Tibial artery (tissue), 4 donors: ENCODE measurements at places on chromosomes 1 and 21.

GRCh38 chr1:19310720-19311502 is 1.0 kb downstream of the AKR7A2 start:
- no peak for DNase-seq

GRCh38 chr1:225480825-225481434 is 53.1 kb upstream of the LBR start:
- DNase-seq = peak; percentile 66

DNA sequence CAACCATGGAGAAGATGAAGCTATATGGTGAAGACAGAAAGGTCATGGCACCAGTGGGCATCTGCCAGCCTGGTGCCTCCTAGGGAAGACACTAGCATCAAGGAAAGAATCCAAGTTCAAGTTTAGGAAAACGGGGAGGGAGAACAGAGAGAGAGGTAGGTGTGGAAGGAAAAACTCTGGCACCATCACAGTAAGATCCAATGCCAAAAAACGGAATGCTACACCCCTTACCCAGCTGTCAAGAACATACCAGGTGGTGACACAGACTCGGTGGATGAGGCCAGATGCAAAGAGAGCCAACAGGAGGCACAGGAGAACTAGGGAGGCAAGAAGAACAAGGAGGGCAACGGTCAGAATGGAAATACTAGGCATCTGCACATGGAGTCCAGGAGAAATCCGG is 3.6 kb downstream of the KRTCAP2 start:
- DNase-seq = no peak

DNA sequence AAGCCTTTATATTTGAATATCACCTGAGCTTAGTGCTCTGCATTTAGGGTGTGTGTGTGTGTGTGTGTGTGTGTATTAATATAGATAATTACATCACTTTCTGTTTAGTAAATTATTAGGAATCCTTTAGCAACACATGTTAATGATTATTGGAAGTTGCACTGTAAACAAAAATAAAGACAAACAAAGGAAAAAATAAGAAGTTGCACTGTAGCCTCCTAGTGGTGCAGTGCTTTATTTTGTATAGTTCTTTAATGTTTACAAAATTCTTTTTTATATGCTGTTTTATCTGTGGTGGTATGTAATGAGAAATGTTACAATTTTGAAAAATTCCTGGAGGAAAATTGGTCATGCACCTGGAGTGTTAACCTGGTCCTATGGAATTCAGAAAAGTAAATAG is 69.2 kb downstream of the UBE4B start:
- no peak for DNase-seq

GRCh38 chr1:100773444-100773843 is 53.9 kb downstream of the VCAM1 start:
- no peak for DNase-seq

GRCh38 chr1:81044708-81045107 is 756.0 kb upstream of the ADGRL2 start:
- DNase-seq = no peak

- DNase-seq = no peak
Observed at GRCh38 chr1:117919376-117919775, 10.0 kb downstream of the GDAP2 start.

GRCh38 chr1:25996966-25997827 is 666 bp downstream of the PAFAH2 start:
- peak; percentile 73 for DNase-seq
